ENCODE measurements at places on chromosomes 7 and 10.

DNA sequence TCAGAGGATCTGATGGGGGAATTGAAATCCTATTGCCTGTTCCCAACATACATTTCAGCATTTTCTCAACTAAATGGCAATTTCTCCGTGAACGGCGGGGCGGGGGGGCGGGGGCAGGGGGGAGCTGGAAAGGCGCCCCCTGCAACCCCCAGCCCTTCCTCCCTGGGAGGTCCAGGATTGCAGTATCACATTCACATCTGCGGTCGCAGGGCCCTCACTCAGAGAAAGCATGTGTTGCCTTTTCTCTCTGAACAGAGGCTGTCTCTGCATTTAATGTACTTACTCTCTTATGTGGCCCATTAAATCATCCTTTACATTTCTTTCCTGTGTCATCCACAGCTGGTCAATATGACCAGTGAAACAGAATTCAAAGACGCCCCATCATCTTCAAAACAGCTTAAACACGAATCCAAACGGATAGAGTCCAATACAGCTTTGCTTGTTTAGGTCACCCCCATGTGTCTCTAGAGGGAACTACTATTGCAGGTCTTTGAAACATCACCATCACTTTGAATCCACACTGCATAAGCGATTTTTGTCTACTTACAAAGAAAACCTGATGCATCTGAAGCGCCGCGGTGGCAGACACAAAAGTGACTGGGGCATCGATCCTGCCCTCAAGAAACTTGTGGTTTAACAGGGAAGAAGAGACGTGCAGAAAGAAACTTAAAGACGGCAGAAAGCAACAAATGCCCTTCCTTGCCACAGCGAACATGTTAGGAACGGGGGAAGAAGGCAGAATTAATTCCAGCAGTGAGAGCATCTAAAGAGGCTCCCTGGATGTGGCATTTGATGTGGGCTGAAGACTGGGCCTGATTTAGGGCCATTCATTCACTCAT, 17.0 kb upstream of the ECHDC3 start:
- peak; percentile 40 for DNase-seq

DNA sequence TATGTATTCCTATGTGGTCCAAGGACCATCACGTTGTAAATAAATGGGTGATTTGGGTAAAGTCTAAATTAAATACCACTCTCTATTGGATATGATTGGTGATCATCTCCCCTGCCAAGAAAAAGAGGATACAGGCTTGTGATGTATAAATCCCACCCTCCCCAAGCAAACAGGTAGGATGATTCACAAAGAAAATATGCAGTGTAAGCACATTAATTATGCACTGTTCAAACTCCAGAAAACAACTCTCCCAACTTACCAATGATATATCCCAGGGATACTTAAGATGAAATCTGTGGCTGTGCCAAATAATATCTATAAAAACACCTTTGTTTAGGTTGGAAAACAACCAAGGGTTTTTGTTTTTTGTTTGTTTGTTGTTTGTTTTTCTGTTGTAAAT, 795.9 kb downstream of the XPNPEP1 start:
- DNase-seq = no peak

GRCh38 chr7:10117815-10118214, 855.9 kb upstream of the PHF14 start:
- DNase-seq = no peak

- DNase-seq = no peak
Measured at GRCh38 chr10:133095586-133095985, 7.9 kb downstream of the ADGRA1 start.

DNA sequence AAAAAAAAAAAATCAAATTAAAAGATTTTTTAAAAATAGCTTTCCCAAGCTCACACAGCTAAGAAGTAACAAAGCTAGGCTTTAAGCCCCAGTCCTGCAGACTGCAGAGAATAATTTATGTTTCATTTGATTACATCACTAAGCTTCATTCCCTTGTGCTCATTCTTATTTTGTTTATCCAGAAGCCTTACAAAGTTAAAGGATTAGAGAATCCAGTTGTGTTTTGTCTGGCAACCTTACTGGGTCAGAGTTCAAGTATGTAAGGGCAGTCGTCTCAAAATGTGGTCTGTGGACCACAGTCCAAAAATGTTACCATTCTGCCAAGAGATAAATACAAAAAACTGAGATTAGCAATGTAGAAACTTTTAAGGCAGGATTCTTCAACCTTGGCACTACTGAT, 32.1 kb upstream of the EZH2 start:
- no peak for DNase-seq

DNA sequence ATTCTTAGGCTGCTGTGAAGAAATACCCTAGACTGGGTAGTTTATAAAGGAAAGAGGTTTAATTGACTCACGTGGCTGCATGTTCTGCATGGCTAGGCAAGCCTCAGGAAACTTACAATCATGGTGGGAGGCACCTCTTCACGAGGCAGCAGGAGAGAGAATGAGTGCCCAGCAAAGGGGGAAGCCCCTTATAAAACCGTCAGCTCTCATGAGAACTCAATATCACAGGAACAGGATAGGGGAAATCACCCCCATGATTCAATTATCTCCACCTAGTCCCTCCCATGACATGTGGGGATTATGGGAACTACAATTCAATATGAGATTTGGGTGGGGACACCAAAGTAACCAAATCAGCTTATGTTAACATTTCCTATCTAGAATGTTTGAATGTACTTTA, 259.2 kb downstream of the TWIST1 start:
- DNase-seq = no peak

DNA sequence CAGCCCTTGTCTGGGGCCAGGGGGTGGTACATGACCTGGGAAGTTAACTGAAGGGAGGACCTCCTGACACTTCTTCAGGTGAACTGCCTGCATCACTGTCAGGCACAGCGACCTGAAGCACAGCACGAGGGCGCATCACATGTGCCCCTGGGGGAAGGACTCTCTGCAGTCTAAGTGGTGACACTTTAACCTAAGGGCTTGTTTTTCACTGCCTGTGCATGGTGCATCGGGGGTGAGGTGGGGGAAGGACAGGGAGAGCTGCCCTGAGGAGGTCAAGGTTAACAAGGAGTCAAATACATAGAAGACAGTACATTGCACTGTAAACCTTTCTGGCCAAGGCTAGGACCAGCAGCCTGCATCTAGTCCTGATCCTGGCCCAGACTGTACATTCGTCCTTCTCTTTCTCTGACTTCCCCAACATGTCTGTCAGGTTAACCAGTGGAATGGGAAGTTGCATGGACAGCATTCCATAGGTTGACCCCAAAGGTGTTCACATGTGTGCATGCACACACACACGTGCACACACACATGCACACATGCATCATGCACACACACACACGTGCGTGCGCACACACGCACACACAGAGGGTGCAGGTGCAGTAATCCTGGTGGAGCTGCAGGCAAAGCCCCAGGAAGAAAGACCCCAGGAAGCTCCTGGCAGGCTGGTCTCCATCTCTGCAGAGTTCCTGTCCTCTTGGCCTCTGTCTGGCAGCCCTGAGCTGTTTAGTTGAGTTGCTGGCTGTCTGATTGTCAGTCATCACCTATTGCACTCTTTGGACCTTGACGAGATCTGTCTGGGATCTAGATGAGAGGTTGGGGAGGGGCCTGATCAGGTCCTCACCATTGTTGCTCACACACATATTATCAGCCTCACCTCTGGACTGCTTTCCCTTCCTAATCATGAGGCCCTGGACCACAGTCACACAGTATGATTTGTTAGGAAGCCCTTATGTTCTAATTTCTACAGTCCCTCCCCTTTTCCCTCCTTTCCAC, 37.8 kb downstream of the WDFY4 start:
- DNase-seq = no peak

- DNase-seq = no peak
Measured at GRCh38 chr7:31764462-31764861, 77.4 kb downstream of the PPP1R17 start.

GRCh38 chr10:107011105-107011504, 153.4 kb downstream of the SORCS1 start:
- no peak for DNase-seq

GRCh38 chr7:100691676-100692577, 2.1 kb downstream of the GIGYF1 start:
- peak; percentile 84 for DNase-seq

- DNase-seq = no peak
Measured at GRCh38 chr10:104077247-104077646, 8.4 kb downstream of the COL17A1 start.

GRCh38 chr7:116500078-116500853, 728 bp downstream of the CAV2 start:
- DNase-seq = no peak

GRCh38 chr7:42483886-42484285, 246.9 kb upstream of the GLI3 start:
- DNase-seq = no peak

DNA sequence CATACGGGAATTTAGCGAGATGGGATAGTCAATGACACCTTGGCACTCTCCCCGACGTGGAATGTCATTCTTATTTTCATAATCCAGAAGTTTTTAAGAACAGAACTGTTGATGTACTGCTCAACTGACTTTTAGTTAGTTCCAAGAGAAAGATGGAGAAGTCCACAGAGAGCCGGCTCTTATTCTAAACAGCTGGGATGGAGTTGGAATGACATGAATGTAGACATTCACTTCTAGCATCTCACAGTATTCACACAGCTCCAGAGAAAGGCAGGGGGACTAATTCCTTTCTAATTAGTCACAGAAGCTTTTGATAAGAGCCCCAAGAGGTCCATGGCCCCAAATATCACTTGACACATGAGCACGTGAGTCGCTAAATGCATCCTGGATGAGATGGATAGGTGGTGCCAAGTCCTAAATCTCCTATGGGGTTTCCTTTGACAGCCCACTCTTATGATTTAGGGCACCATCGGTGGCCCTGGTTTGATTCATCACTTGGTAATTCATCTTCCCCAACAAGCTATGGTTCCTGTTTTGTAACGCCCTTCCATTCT, 420.3 kb upstream of the AUTS2 start:
- no peak for DNase-seq

DNA sequence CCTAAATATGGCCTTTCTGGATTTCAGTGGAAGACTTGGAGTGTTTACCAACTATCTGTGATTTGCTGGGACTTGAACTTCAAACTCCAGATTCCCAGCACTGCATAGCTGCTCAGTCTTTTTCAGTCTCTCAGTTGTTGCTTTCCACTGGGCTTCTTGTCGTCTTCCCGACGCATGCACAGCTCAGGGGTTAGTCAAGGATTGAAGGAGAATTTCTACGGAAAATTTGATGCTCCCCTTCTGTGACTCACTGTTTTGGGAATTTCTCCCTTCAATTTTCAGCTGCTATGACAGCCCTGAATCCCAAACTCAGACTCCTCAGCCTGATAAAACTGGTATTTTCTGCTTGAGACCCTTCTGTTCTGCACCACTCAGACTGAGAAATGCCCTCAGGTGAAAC, 91.7 kb downstream of the CYP26A1 start:
- no peak for DNase-seq

GRCh38 chr10:103480521-103480920, 1.5 kb upstream of the CALHM3 start:
- DNase-seq = no peak

DNA sequence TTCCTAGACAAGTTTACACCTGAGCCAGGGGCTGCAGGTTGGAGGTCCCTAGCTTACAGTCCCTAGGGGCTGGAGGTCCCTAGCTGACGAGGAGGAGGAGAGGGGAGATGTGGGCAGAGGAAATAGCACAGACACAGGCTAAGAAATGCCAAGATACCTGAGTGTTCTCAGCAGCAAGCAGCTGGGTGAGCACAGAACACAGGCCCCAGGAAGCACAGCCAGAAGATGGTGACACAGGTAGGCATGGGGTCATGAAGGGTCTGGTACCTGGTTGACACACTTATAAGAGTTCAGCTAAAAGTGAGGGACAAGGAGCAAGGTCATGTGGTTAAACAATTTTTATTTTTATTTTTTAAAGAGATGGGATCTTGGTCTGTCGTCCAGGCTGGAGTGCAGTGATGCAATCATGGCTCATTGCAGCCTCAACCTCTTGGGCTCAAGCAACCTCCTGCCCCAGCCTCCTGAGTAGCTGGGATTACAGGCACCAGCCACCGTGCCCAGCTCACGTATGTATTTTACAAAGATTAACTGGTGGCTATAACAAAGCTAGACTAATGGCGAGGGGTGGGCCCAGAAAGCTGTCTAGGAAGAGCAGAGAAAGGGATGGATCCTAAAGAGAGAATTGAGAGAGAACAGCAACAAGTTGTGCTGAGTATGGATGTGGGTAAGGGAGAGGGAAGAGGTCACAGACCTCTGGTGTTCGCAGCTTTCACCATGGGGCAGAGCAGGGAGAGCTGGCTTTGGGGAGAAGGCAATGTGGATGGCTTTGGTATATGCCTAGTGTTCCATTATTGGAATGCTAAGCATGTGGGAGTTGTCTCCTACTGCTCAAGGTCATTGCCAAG, 140.3 kb upstream of the KLF14 start:
- no peak for DNase-seq

DNA sequence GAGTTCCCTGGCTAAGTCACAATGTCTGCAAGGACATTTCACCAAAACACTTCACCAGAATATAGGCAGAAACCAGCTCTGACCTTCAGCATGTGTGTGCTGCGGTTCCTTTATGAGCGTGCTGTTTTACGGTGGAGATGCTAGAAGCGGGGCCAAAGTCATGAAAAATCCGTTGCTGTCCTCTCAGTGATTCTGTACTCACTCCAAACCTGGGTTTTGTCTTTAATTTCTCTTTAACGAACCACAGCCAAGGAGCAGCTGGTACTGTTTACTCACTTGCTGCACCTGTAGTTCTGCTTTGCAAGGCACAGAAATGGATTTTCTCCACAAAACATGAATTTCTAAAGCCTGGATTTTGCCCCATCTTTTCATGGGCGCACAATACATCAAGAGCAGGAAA, 639.9 kb downstream of the PHTF2 start:
- DNase-seq = no peak

- no peak for DNase-seq
Measured at GRCh38 chr10:6642876-6643275, 62.8 kb upstream of the PRKCQ start.

DNA sequence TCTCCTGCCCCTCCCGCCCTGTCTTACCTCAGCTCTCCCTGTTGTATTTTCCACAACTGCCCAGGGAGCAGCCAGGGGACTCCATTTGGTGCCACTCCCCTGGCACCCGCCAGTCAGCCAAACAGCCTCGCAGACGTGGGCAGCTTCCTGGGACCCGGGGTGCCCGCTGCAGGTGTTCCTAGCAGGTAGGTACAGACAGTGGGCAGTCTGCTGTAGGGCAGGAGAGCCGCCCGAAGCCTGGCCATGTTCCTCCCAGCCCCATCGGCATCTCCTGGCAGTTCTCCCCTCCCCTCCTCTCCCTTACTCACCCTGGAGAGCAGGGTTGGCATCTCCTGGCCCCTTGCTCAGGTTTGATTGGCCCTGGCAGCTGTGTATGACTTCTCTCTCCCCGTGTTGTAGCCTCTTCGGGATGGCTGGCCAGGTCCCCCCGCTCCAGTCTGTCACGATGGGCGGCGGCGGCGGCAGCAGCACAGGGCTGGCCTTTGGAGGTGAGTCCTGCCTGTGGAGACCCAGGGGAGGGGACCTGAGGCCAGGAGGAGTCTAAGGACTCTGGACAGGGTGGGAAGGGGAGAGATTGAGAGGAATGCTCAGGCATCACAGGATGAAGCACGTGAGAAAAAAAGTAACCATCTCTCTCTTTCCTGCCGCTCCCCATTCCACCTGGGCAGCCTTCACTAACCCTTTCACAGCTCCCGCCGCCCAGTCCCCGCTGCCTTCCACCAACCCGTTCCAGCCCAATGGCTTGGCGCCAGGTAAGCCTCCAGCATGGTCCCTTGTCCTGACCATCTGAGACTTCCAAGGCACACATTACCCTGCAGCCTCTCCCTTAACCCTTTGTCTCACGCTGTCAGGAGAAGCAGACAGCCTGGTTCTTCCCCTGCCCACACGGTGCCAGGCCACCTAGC, 11.3 kb downstream of the SAP25 start:
- DNase-seq = no peak

GRCh38 chr10:118439824-118440223, 97.7 kb upstream of the FAM204A start:
- DNase-seq = no peak

Data from stimulated activated naive CD4-positive, alpha-beta T cell (primary cell).